ENCODE measurements at places on chromosomes 13 and 19.

- DNase-seq = no peak
- H3K4me3 ChIP-seq = no peak overlapping the region
- H3K36me3 ChIP-seq = no peaks in the 10 kb centered on the region
- peaks cover 7% of the 10 kb centered on the region for H3K4me1 ChIP-seq
Observed at GRCh38 chr13:35163674-35164073, 221.6 kb downstream of the NBEA start.

- H3K4me1 ChIP-seq = peaks cover 43% of the 10 kb centered on the region
- H3K36me3 ChIP-seq = no peaks in the 10 kb centered on the region
- H3K4me3 ChIP-seq = peak within 1 kb of the TSS; percentile 79
- DNase-seq = peak; percentile 97
- peak within 1 kb of the TSS; percentile 89 for H3K27ac ChIP-seq
- no peaks in the 10 kb centered on the region for H3K27me3 ChIP-seq
Observed at GRCh38 chr19:48646001-48646721, at the start of gene CA11. CA11 (minus strand) TSS chr19:48646187; CDS start chr19:48645632, 555 bp downstream.

DNA sequence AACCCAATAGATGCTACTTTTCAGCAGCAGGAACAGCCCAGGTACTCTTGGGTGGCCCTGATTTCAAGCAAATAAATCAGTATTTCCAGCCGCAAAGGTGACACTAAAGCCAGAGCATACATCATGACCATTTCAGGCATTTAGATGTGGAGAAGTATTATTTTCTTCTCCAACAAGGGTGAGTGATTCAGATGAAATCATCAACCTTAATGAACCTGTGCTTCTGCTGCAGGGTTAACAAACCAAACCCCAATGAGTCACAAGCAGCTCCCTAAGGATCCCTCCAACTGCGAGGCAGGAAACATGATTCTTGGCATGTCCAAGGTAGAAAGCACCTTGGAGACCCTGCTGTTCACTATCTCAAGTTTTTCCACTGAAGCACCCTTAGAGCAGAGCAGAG, 32.7 kb downstream of the MBNL2 start:
- peaks cover 69% of the 10 kb centered on the region for H3K4me1 ChIP-seq
- H3K4me3 ChIP-seq = no peak overlapping the region
- DNase-seq = no peak
- peak overlapping the region; percentile 40 for H3K27ac ChIP-seq
- no peaks in the 10 kb centered on the region for H3K27me3 ChIP-seq

DNA sequence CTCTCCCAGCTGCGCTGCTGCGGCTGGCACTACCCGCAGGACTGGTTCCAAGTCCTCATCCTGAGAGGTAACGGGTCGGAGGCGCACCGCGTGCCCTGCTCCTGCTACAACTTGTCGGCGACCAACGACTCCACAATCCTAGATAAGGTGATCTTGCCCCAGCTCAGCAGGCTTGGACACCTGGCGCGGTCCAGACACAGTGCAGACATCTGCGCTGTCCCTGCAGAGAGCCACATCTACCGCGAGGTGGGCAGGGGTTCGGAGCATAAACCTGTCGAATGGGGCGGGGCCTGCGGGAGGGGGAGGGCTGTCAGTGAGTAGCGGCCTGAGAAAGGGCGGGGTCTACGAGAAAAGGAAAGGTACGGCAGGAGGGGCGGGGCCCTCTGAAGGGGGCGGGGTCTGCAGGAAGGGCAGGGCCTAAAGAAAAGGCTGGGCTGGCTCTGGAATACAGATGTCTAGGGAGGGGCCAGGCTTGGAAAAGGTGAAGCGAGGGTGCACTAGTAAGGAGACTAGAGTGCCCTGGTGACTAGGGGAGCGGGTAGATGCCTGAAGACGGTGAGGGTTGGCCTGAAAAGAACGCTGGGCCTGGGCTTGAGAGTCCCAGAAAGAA, 3.6 kb downstream of the CD37 start:
- no peak overlapping the region for H3K27ac ChIP-seq
- H3K4me3 ChIP-seq = no peak overlapping the region
- peaks cover 56% of the 10 kb centered on the region for H3K36me3 ChIP-seq
- no peaks in the 10 kb centered on the region for H3K27me3 ChIP-seq

DNA sequence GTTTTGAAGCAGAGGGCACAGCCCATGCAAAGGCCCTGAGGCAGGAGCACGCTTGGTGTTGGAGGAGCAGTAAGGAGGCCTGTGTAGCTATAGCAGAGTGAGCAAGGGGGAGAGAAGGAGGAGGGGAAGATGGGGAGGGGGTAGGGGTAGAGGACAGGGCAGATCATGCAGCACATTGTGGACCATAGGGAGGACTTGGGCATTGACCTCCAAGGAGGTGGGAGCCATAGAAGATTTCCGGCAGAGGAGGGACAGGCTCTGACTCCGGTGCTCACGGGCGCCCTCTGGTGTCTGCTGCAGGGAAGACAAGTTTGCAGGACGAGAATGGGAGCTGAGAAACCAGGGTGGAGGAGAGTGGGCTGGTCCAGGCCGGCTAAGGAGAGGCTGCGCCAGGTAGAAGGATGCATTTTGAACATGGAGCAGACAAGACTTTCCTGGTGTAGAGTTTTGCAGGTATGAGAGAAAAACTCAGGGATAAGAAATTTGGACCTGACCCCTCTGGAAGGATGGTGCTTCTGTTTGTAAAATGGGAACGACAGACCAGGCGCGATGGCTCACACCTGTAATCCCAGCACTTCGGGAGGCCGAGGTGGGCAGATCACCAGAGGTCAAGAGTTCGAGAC, 13.7 kb upstream of the CREB3L3 start:
- H3K4me1 ChIP-seq = peaks cover 10% of the 10 kb centered on the region
- H3K36me3 ChIP-seq = no peaks in the 10 kb centered on the region
- H3K27ac ChIP-seq = no peak overlapping the region
- peaks cover 3% of the 10 kb centered on the region for H3K27me3 ChIP-seq
- no peak overlapping the region for H3K4me3 ChIP-seq

- no peak for DNase-seq
- H3K4me3 ChIP-seq = peak overlapping the region; percentile 77
- peak overlapping the region; percentile 99 for H3K27ac ChIP-seq
Observed at GRCh38 chr13:42355491-42356183, 83.7 kb downstream of the AKAP11 start.

- peak overlapping the region; percentile 26 for H3K27ac ChIP-seq
- H3K36me3 ChIP-seq = peaks cover 13% of the 10 kb centered on the region
- peak overlapping the region; percentile 41 for H3K4me3 ChIP-seq
- DNase-seq = no peak
- H3K27me3 ChIP-seq = no peaks in the 10 kb centered on the region
Observed at GRCh38 chr19:8387688-8388611, 2.2 kb upstream of the RAB11B start.

DNA sequence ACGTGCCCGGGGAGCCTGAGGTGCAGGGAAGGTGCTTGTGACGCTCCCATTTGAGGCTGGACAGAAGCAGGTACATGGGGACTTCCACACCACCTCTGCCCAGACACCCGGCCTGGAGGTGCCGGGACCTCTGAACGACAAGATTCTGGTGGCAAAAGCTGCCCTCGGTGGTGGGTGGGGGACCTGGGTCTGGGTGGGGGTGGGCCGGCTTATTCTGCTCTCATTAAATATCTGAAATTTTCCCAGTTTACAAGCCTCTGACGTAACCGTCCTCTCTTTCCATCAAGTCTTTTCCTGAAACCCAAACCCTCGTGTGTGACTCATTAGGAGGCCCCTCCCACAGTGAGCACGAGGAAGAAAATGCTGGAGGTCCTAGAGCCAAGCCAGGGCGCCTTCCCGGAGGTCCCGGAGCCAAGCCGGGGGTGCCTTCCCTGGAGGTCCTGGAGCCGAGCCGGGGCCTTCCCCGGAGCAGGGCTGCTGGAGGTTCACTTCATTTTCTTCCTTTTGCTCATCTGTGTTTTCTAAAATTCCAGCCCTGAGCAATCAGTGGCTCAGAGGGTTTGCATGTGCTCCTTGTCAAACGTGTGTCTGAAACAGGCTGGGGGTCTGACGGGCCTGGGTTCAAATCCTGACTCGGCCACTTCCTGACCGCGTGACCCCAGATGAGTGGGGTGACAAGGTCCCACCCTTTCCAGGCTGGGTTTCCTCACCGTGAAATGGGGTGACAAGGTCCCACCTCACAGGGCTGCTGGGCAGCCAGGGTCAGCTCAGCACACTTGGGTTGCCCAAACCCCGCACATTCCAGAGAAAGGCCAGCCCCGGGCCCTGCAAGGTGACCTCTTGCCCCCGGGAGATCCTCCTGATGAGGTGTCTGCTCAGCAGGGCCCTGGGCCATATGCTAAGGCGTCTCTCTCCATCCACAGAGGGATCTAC, 10.0 kb downstream of the CFD start:
- H3K27ac ChIP-seq = no peak overlapping the region
- peaks cover 30% of the 10 kb centered on the region for H3K36me3 ChIP-seq
- peaks cover 11% of the 10 kb centered on the region for H3K4me1 ChIP-seq
- no peak overlapping the region for H3K4me3 ChIP-seq
- DNase-seq = no peak
- H3K27me3 ChIP-seq = no peaks in the 10 kb centered on the region

DNA sequence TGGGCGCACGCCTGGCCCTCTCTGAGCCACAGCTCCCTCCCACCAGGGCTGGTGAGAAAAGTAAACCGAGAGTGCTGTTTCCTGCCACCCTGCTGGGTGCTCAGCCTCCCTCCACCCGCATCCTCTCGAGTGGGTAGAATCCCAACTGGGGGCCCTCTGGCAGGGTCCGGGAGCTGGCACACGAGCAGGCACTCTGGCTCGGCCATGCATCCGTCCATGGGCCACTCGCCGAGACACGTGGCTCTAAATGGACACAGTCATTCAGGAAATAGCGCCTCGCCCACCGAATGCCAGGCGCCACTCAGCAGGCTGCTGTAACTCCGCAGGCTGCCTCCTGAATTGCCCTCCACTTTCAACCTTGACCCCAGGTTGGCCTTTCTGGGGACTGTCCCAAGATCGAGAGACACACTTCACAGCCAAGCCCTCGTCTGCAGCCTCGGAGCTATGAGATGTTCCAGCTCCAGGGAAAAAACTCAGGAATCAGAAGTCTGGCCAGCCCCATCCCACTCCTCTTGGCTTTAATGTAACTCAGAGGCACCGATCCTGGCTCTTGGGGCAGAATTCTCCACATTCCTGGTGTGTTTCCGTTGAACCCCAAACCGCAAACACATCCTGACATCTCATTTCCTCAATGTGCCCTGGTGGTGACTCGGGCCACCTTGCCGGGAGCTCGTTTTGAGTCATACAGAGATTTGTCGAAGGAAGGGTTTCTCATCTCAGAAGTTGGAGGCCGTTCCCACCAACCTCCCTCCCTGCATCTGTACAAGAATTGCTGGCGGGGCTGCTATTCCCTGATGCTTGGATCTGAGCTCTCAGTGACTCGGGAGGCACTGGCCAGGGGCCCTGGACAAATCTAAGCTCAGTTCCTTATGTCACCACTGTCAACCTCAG, 14.1 kb downstream of the KLF2 start:
- peaks cover 65% of the 10 kb centered on the region for H3K4me1 ChIP-seq
- peak overlapping the region; percentile 60 for H3K4me3 ChIP-seq
- H3K27me3 ChIP-seq = peaks cover 3% of the 10 kb centered on the region
- DNase-seq = peak; percentile 72
- peak overlapping the region; percentile 91 for H3K27ac ChIP-seq

- H3K36me3 ChIP-seq = no peaks in the 10 kb centered on the region
- DNase-seq = no peak
- no peak overlapping the region for H3K4me3 ChIP-seq
- H3K4me1 ChIP-seq = no peaks in the 10 kb centered on the region
Observed at GRCh38 chr13:47008318-47008717, 111.5 kb upstream of the HTR2A start.

- no peak overlapping the region for H3K27ac ChIP-seq
- H3K4me3 ChIP-seq = no peak overlapping the region
- H3K4me1 ChIP-seq = no peaks in the 10 kb centered on the region
- no peaks in the 10 kb centered on the region for H3K36me3 ChIP-seq
- H3K27me3 ChIP-seq = no peaks in the 10 kb centered on the region
- DNase-seq = no peak
Observed at GRCh38 chr13:80116107-80116506, 224.8 kb downstream of the SPRY2 start.

DNA sequence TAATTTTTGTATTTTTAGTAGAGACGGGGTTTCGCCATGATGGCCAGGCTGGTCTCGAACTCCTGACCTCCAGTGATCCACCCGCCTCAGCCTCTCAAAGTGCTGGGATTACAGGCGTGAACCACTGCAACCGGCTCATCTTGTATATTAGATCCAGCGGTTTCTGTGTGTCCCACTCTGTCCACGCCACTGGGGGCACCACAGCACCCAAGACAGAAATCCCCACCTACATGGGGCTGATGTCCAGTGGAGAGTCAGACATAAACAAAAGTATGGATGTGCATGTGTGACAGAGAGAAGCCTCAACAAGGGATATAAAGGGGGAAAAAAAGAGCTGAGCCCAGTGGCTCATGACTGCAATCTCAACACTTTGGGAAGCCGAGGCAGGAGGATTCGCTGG, 65.8 kb upstream of the ADGRE5 start:
- no peaks in the 10 kb centered on the region for H3K27me3 ChIP-seq
- H3K36me3 ChIP-seq = no peaks in the 10 kb centered on the region
- H3K4me1 ChIP-seq = no peaks in the 10 kb centered on the region
- no peak for DNase-seq

DNA sequence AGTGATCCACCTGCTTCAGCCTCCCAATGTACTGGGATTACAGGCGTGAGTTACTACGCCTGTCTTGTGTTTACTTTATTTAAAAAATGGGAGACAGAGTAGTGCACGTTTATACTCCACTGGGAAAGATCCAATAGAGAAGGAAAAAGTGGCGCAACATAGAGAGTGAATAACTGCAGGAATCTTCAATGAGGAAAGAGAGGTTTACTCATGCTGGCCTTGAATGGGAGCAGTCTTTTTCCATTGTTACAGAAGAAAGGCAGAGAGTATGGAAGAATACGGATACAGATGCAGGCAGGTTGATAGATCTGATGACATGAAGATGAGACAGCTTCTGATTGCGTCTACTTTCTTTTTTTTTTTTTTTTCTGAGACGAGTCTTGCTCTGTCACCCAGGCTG, 4.6 kb upstream of the WDFY2 start:
- H3K27ac ChIP-seq = no peak overlapping the region
- no peaks in the 10 kb centered on the region for H3K27me3 ChIP-seq
- no peak for DNase-seq
- peaks cover 3% of the 10 kb centered on the region for H3K4me1 ChIP-seq
- no peaks in the 10 kb centered on the region for H3K36me3 ChIP-seq

- no peaks in the 10 kb centered on the region for H3K4me1 ChIP-seq
- H3K27ac ChIP-seq = no peak overlapping the region
- DNase-seq = no peak
- no peak overlapping the region for H3K4me3 ChIP-seq
- no peaks in the 10 kb centered on the region for H3K36me3 ChIP-seq
- H3K27me3 ChIP-seq = no peaks in the 10 kb centered on the region
Observed at GRCh38 chr13:61664801-61665705, 249.4 kb upstream of the PCDH20 start.
